Cortex of kidney (tissue), 1 donor: ENCODE measurements at places on chromosomes 11 and 22.

DNA sequence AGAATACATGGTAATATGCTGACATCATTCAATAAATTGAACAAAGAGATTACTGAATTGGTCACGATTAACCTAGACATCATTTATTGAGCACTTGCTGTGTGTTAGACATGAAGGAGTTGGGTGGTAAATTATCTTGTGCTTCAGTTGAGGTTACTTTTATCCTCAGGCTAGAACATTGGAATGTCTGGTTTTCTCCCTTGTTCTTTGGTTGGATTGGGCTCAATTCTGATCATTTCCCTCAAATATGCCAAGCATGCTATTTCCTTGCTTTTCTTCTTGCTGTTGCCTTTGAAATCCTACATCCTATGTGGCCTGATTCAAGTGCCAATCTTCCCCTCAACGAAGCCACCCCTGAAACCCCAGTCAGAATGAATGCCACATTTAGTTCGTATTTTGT, 65.8 kb downstream of the DEUP1 start:
- DNase-seq, result no peak

DNA sequence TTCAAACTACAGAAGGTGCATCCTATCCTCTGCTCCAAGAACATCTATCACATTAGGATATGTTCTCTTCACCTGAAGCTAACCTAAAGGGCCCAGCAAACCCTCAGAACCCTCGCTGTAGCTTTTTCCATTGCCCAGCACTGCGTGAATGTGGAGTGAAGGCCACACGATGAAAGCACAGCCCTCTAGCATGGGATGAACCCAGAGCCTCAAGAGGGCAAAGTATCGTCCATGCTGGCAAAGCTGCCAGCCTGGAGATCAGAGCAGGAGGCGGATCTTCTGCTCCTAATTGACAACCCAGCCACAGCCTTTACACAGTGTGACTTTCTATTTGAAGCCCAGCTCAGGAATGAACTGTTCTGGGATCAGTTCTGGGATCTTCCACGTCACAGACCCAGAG, 65.1 kb upstream of the USP47 start:
- no peak for DNase-seq

GRCh38 chr22:35325209-35325608, 25.5 kb downstream of the TOM1 start:
- no peak for DNase-seq

DNA sequence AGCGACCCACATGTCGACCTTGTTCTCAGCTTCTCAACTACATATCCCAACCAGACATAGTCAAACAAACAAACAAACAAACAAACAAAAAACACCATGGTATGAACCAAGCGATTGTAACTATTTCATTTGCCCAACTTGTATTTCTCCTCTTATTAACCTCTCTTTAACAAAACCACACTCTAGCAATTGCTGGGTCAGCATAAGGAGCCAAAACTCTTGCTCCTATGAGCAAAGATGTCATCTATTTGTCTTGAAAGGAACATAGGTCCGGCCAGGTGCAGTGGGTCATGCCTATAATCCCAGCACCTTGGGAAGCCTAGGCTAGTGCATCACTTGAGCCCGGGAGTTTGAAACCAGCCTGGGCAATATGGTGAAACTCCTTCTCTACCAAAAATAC, 145.6 kb downstream of the WT1 start:
- no peak for DNase-seq

GRCh38 chr11:109519253-109519652, 97.3 kb downstream of the C11orf87 start:
- no peak for DNase-seq

DNA sequence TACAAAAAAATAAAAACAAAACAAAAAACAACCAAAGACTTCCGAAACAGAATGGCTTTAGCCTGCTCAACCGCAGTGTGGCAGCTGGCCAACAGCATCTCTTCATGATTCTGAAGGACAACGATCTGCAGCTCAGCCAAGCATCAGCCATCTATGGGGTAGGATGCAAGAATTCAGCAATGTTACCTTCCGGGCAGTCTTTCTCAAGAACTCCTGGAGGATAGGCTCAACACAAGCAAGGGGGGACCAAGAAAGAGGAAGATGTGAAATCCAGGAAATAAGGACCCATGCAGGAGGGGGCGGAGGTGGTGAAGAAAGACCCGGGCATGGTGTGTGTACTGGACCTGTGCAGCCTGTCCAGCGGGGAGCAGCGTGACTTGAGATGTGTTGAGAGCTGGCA, 3.5 kb upstream of the TSPO start:
- DNase-seq, result no peak

DNA sequence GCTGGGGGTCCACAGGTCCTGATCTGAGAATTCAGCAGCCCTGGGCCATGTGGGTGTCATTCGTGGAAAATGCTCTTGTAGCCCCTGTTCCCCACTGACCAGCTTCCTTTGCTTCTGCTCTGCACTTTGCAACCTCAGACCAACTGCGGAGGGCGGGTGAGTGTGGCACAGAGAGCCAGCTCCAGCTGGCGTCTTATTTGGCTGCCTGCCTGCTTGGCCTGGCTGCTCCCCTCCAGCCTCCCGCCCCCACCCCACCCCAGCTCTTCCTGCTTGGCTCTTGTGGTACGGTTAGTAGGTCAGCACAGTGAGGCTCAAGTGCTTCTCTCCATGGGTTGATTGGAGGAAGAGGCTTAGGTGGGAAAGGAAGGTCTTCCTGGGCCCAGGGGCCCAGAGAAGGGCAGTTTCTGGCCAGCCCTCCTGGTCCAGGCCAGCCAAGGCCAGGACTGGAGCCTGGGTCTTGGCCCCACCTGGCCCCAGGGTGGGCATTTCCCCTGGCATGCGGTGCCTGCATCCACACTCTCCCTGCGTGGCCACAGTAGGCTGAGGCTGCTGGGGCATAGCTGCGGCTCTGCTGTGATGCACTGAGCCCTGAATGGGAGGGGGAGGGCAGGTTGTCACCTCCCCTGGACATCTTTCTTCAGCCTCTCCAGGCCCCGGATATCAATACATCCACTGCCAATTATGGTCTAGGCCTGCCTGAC, 26.5 kb downstream of the MYO7A start:
- DNase-seq, result no peak

- no peak for DNase-seq
Measured at GRCh38 chr11:112195951-112196351, 20.6 kb downstream of the BCO2 start.

DNA sequence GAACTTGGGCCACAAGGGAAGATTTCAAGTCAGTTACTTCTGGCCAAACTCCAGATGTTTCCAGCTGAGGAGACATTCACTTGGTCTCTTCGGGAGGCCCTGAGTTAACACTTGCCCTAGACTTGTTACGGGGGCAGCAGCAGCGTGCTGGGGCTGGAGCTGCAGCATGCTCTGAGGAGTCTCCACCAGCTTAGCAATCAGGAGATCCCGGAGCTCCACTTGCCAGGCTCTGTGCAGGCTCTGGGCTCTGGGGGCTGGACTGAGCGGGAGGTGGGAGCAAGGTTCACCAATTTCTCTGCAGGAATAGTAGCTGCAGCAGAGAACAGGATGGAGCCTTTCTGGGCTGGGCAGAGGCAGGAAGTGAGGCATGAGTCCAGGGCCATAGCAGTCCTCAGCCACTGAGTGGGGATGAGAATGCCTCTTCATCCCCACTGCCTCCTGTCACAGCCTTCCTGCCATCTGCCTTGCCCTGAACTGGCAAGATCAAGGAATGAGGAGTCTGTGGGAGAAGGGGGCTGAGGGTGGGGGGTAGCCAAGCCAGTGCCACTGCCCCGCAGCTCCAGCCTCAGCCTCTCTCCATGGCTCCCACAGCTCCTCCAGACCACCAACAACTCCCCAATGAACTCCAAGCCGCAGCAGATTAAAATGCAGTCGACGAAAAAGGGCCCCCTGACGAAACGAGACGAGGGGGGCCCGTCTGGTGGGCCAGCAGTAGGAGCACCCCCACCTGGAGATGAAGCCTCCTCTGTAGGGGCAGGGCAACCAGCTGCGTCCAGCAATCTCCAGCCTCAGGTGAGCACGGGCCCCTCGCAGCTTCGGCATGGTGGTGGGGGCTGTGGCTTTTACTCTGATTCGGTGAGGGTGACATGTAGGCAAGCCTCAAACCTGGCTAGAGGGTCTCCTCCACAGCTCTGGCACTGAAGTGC, 23.4 kb downstream of the GTPBP1 start:
- DNase-seq, result no peak

- DNase-seq, result no peak
Measured at GRCh38 chr22:33271390-33272161, 213.4 kb upstream of the SYN3 start.

GRCh38 chr11:69054397-69055211, 5.9 kb downstream of the TPCN2 start:
- no peak for DNase-seq

DNA sequence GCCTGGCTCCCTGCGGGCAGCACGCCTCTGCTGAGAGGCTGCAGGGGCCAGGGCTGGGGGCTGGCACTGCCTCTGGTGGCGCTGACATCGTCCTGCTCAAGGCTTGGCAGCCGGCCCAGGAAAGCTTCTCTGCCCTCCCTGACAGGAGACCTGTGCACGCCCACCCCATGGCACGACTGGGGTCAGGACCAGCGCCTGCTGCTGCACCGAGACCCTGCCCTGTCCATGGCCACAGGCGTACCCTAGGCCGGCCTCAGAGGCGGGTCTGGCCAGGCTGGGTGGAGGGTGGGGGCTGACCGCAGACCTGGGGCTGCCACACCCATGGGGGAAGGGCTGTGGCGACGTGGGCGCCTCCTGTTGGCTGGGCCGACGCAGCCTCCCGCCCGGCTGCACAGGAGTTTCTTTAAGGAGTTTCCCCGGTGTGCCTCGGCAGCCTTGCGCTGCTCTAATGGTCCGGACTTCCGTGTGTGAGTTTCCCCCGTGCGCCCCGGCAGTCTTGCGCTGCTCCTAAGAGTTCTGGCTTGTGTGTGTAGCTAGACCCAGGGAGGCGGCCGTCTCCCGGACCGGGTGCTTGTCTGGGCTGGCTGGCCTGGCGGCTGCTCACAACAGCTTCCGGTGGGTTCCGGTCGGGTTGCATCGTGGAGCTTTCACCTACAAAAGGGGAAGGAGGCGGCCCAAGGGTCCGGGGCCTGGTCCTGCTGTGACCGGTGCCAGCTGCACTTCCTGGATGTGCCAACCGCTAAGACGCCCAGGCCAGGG, 4.6 kb downstream of the TRABD start:
- no peak for DNase-seq

GRCh38 chr11:73625696-73626318, 20.6 kb upstream of the PLEKHB1 start:
- no peak for DNase-seq

GRCh38 chr11:46380340-46381047, 975 bp upstream of the MDK start:
- DNase-seq, result no peak

DNA sequence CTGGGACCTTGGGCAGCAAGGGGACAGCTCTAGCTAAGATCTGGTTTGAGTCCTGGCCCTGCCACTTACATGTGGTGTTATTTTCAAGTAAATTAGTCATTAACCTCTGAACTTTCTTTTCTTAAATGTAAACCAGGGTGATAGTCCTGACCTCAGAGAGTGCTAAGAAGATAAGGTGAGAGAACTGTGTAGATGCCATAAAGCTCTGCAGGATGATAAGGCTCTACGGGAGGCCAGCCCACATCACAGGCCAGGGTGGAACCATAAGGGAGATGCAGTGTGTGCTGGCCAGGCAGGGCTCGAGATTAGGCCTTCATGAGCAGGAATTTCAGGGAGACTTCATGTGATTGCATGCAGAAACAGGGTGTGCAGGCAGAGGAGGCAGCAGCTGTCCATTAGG, 24.2 kb downstream of the NECTIN1 start:
- no peak for DNase-seq

DNA sequence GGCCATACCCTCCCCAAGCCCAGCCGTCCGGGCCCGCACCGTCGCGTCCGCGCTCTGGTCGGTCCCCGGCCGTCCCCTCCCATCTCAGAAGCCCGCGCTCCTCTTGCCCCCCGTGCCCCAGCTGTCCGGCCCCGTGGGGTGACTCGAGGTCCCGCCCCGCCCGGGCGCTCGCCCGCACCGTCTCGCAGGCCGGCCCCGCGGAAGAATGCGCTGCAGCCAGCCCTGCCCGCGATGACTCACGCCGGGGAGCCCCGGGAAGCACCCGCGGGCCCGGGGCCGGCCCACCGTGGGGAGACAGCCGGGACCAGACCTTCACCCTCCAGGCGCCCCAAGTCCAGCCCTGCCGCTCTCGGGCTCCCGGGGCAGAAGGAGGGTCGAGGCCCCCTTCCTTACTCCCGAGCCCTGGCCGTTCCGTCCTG, 320 bp upstream of the PHLDA2 start:
- no peak for DNase-seq

DNA sequence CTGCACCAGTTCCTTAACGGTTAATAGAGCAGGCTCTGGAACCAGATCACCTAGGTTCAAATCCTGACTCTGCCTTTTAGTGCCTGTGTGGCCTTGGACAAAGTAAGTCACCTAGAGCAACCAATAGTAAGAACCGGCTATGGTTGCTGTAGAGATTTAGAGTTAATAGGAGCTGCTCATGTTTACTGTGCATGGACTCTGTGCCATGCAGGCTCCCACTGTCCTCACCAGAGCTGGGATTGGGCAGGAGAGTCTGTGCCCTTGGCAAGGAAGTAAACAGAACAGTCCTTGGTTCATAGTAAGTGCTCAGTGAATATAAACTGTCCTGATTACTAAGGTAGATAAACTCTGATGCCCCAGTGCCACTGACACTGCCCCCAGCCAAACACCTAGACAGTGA, 1.4 kb upstream of the TP53I11 start:
- no peak for DNase-seq

DNA sequence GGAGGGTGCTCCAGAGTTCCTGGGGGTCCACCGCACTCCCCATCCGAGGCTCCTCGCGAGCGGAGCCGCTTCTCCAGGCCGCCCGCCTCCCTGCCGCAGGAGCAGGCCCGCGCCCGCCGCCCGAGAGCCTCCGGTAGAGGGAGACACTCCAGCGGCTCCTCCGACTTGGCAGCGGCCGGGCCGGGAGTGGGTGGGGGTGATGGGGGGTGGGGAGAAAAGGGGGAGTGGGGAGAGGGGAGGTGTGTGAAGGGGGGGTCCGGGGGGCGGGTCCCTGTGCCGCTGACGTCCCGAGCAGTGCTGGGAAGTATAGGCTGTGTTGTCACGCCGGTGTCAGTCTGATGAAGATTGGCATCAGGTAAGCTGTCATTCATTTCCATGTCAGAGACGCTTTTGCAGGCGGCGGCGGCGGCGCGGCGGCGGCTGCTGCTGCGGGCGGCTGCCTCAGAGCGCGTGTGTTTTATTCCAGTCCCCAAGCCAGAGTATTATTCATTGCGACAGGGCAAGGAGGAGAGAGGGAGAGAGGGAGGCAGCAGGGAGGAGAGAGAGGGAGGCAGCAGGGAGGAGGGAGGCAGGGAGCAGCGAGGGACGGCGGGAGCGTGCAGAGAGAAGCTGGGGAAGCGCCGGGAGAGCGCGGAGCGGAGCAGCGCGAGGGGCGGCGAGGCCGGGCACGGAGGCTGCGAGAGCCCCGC, at the start of gene PKNOX2:
PKNOX2 (plus strand) TSS at position 330 of the 689 bp plus-strand sequence. CDS start 186,555 bp downstream, outside the sequence.
- no peak for DNase-seq

DNA sequence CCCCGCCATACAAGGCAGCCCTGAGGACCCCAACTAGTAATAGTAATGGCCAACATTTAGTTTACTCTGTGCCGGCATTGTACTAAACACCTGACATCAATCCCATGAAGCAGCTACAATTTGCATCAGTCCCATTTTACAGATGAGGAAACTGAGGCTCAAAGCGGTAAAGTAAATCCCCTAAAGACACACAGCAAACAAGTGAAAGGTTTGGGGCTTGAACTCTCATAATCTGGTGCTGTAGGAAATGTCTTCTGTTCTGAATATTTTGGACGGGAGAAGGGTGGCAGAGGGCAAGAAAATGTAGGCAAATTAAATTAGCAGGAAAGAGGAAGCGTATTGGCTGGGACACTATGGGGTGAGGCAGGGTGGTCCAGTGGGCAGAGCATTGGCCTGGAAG, 160.3 kb upstream of the SYT13 start:
- no peak for DNase-seq

GRCh38 chr11:120027546-120028180, 110.2 kb downstream of the TRIM29 start:
- DNase-seq, result no peak
